ENCODE measurements at places on chromosomes 16 and 17.

GRCh38 chr17:75031972-75032719 lies 14.6 kb downstream of the ATP5PD start:
- peak; percentile 86 for DNase-seq

GRCh38 chr16:85871756-85872155 lies 27.2 kb upstream of the IRF8 start:
- no peak for DNase-seq

GRCh38 chr16:14284930-14285512 lies 213.9 kb downstream of the MRTFB start:
- DNase-seq, result peak; percentile 83

DNA sequence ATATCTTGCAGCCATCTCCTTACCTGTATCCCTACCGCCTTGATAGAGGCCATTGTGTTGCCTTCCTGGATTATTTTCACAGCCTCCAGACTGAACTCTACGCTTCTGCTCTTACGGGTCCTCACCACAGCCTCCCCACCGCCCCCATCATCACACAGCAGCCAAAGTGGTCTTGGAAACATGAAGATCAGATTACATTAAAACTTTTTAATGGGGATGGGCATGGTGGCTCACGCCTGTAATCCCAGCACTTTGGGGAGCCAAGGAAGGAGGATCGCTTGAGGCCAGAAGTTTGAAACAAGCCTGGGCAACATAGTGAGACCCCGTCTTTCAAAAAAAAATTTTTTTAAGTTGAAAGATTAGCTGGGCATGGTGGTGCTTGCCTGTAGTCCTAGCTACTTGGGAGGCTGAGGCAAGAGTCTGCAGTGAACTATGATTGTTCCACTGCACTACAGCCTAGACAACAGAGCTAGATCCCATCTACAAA lies 150.5 kb downstream of the NPIPB5 start:
- no peak for DNase-seq

DNA sequence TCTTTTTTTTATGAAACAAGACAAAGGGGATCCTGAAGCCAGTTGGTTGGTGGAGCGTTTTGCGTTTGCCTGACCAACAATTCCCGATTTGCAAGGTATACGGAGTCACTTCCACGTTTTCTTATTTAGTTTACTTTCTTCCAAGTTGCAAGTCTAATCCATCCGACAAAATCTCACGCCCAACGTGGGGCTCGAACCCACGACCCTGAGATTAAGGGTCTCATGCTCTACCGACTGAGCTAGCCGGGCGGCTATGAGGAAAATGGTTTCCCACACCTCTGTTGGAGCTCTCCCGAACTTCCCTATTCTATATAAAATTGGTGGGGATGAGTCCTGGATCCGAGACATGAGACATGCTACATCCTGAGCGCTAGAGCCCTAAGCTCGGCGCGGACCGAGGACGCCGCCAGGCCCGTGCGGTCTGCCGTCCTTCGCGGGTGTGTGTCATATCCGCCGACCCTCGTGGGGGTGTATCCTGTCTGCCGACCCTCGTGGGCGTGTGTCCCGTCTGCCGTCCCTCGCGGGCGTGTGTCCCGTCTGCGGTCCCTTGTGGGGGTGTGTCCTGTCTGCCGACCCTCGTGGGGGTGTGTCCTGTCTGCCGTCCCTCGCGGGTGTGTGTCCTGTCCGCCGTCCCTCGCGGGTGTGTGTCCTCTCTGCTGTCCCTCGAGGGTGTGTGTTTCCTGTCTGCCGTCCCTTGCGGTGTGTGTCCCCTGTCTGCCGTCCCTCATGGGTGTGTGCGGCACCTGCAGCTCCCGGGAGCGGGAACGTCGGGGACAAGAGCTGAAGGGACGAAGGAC lies 22.6 kb downstream of the ZNF213 start:
- peak; percentile 79 for DNase-seq
